Hepatic stellate cell (primary cell): ENCODE measurements at places on chromosomes 3 and 15.
A peak's percentile ranks its signal among the peaks of the same experiment; 100 is the strongest.

GRCh38 chr3:176090727-176091126 is 1106.6 kb downstream of the TBL1XR1 start:
- DNase-seq, result no peak

- peak; percentile 73 for DNase-seq
Observed at GRCh38 chr15:59528961-59529402, 82.6 kb upstream of the GCNT3 start.

DNA sequence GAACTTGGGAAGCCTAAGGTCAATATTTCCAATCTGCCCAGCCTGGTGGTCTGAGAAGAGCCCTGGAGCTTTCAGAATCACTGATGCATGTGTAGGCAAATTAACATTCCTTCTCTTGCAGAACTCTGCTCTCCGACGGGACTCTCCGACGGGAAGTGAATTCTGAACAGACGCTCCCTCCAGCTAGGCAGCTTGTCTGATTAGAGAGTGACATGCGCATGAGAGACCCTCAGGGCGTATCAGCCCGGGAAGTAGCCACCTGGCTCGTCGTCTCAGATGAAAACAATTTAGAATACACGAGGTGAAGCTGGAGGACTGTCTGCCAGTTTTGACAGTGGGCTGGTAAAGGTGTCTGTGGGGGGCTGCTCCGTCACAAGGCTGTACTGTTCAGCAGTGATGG is 103.1 kb downstream of the DGKG start:
- DNase-seq, result no peak

- no peak for DNase-seq
Observed at GRCh38 chr3:78163379-78163778, 1123.5 kb downstream of the ROBO2 start.

- no peak for DNase-seq
Observed at GRCh38 chr15:39209548-39210211, 371.2 kb upstream of the THBS1 start.

GRCh38 chr3:149548669-149549065 is 74.2 kb downstream of the TM4SF4 start:
- no peak for DNase-seq

- DNase-seq, result no peak
Observed at GRCh38 chr15:61649046-61649445, 411.2 kb downstream of the VPS13C start.
